ENCODE measurements at places on chromosomes 5 and 9.

- DNase-seq = no peak
These were observed 76.4 kb downstream of the NTNG2 start for GRCh38 chr9:132238026-132238972.

DNA sequence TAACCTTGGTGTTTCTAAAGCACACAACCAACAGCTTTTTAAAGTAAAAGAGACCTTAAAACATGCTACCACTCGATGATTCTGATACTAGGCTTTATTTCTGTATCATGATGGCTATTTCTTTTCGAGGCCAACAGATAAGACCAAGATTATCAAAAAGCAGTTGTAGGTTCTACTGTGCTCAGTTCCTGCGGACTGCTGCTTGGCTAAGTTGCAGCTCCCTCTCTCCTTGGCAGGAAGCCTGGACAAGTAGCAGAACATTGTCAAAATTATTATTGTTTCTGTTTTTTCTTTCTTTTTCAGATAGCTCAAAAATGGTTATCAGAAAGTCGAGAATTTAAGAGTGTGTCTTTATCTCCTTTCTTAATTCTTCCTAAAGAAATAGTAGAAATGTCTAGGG lies 607.6 kb downstream of the PTPRD start:
- no peak for DNase-seq

- DNase-seq = no peak
These were observed 419.6 kb upstream of the PIK3R1 start for GRCh38 chr5:67795781-67796477.

- DNase-seq = no peak
These were observed 4.5 kb downstream of the TYRP1 start for GRCh38 chr9:12697719-12698118.

GRCh38 chr5:157431544-157432200 lies 28.3 kb upstream of the NIPAL4 start:
- DNase-seq = peak; percentile 83
